Substantia nigra (tissue), 51 donors: ENCODE measurements at places on chromosomes 4 and X.

- no peak for DNase-seq
These were observed 163.8 kb downstream of the BANK1 start for GRCh38 chr4:101954351-101954750.

DNA sequence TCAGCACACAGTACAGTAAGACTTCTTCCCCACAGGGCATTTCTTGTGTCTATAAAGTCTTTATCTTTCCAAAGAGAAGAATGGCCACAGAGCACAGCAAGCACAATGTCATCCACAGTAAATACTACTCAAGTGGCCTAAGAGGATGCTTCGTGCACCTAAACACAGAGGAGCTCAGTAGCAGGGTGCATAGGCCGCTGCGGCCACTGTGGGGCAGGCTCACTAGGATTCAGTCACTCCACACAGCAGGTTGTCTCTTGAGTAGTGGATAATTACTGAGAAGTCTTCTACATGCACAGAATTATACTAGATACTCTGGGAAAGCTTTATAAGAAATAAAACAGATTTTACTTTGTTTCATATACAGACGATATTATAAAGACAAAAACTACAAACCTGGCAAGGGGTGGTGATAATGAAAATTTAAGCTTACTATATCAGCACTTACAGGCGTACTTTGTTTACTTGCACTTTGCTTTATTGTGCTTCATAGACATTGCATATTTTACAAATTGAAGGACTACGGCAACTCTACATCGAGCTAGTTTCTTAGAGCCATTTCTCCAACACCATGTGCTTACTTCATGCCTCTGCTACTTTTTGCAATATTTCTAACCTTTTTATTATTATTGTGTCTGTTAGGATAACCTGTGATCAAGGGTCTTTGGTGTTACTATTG is 78.5 kb downstream of the PRDM5 start:
- no peak for DNase-seq

DNA sequence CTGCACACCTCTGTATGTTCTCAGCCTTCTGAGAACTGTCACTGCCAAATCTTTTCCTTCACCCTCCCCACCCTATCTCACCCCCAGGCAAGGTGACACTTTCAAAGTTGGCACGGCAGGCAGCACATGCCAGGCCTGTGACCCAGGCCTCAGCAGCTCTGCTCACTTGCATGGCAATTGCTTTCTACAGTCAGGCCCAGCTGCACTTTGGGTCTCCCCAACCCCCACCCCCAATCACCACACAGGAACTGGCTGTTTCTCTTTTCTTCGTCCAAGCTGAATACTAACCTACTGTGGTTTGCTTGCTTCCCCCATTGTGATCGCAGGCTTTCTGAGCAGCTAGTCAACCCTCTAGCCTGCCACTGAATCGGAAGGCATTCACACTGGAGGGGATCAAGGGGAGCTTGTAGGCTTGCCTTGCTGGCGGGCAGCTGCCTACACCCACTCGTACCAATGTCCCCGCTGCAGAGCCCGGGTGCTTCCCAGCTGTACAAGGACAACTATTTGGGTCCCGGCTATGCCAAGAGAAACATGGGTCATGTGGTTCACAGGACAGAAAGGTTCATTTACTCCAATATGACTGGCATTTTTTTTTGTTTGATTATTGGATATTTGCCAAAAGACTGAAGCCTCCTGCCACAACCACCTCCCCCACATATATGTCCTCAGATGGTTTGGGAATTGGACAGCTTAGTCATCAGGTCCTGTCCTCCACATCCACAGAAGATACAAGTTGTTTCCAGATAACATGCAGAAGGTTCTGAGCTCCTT is 28.1 kb downstream of the SLC25A43 start:
- peak; percentile 3 for DNase-seq

DNA sequence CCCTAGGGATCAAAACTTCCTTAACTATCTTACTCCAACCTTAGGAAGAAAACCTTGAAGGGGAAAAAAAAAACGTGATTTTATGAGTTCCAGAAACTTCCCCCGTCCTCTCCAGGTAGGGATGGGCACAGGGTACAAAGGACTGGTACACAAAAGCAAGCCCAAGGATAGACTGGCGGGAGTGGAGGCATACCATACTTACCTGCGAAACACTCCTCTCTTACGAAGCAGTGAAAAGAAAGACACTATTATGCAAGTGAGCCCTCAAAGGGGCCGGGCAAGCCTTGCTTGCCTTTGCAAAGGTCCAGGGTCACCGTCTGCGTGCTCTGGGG is 651 bp downstream of the TSPAN6 start:
- DNase-seq, result no peak

- DNase-seq, result no peak
These were observed 82.1 kb downstream of the PPP1R2C start for GRCh38 chrX:42695800-42696358.

GRCh38 chr4:102614801-102615200 is 113.6 kb downstream of the NFKB1 start:
- DNase-seq, result no peak

- DNase-seq, result no peak
These were observed 186.3 kb upstream of the FTHL17 start for GRCh38 chrX:31258166-31258565.

DNA sequence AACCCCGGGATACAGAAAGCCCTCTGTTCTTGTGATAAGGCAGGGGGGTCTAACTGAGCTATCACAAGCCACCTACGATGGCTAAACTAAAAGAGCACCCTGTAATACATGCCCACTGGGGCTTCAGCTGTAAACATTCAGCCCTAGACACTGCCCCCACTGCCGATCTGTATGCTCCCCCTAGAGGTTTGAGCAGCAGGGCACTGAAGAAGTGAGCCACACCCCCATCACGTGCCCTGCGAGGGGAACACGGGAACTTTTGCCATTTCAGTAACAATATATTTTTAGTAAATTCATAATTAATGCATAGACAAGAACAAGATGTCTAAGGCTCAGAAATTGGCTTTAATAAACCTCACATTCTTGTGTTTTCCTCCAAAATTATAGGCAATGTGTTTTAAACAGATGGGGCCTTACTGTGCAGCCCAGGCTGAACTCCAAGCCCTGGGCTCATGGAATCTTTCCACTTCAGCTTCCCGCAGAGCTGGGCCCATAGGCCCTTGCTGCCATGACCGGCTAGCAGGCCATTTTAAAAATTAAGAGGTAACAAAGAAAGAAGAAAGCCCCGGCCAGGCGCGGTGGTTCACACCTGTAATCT is 235.3 kb upstream of the SFRP2 start:
- DNase-seq, result no peak

GRCh38 chr4:38531141-38531727 is 132.8 kb upstream of the KLF3 start:
- DNase-seq, result no peak

- DNase-seq, result peak; percentile 27
These were observed 155.7 kb downstream of the CHIC2 start for GRCh38 chr4:53908661-53909078.

GRCh38 chrX:47518144-47518543 is 35.1 kb upstream of the ZNF41 start:
- DNase-seq, result no peak

DNA sequence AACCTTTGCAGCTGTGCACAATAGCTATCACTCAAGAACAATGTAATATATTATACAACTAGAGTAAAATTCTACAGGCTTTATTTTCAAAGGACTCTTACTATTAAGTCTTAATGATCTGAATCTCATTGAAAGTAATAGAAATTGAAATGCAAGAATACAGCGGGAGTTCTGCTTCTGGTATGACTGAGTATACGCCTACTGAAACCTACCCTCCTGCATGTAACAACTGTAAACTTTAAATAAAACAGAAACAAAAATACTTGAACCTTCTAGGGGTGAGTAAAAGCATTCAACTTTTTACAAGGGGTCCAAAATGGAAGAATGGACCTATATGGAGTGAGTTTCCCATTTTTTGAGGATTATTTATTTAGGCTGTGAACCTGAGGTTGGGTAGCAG is 13.5 kb downstream of the DCHS2 start:
- no peak for DNase-seq

DNA sequence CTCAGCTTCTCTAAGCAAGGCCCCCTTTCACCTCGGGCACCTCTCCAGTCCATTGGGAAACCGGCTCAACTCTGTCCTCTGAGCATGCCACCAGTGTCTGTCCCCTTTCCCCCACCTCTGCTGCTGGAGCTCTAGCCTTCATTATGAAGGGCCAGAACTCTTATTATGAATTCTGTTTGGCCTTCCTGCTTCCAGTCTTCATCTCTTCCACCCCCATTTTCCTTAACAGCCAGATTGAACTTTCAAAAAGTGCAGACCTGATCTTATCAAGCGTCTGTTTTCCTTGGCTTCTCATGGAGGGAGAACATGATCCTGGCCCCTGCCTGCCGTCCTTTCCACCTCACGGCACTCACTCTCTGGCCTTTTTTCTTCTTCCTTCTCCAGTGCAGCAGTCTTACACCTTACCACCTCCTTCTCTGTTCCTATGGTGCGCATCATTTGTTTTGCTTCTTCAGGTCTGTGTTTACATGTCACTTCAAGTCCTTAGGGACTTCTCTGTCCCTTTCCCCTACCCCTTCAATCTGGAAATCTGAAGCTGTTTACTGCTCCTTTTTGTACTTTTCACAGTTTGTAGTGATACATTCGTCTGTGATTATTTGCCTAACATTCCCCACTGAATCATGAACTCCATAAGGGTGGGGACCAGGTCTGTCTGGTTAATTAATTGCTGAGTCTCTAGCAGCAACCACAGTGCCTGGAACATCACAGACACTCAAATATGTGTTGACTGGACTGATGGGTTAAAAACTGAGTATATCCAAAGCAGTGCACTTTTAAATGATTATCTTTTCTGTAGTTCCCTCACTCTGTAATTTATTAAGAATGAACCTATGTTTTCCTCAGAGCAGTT is 55.8 kb downstream of the FNIP2 start:
- no peak for DNase-seq

DNA sequence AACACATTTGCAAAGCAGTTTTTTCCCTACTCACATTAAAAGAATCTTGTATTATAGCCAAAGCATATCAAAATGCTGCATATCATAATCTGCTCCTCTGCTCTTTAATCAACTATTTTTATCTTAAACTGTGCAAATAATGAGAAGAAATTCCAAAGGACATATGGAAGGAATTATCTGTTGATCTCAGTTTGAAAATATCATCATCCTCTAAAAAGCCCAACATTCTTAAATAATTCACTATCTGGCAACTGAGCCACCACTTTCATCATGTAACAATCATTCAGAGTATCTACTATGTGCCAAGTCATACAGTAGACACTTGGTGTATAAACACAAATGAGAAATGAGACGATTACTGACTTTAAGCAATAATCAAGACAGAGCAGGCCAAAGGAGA is 63.0 kb downstream of the PRSS12 start:
- no peak for DNase-seq

- DNase-seq, result no peak
These were observed 45.6 kb downstream of the FHL1 start for GRCh38 chrX:136192839-136193414.

DNA sequence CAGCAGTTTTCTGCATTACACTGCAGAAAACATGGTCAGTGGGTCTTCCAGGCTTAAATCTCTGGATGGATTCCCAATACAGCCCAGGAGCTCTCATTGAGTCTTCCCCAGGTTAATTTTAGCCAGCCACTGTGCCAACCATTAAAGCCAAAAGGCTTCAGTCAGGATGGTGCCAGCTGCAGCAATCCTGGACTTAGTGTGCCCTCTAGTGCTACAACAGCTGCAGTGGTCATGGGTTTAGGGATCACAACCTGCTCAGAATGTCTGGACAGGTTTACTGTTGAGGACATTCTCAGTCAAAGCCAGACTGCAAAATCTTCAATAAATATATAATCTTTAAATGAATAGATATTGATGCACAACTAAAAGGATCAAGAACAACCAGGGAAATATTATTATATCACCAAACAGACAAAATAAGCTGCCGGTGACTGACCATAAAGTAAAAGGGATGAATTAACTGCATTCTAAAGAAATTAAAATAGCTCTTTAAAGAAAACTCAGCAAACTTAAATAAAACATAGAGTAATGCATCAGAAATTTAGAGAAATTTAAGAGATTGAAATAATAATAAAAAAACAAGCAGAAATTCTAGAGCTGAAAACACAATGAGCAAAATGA is 639.9 kb downstream of the SPOCK3 start:
- DNase-seq, result no peak
